ENCODE measurements at places on chromosomes 13 and 19. TPM values are rescaled to one million over a fixed set of nuclear protein-coding genes. Genes with fewer than 3 reads are reported as not detected.

The COL4A1 gene
- not detected for total RNA-seq

The UHRF1 gene
- 77.7 TPM for total RNA-seq

The CTU1 gene
- 2.9 TPM for total RNA-seq

The SMIM24 gene
- 70.6 TPM for total RNA-seq

The SPACA6 gene
- 2.2 TPM for total RNA-seq

The MCF2L gene
- total RNA-seq: 13.7 TPM

The OR7E24 gene
- not detected for total RNA-seq

The ZNF793 gene
- 0.35 TPM for total RNA-seq

The CCNA1 gene
- total RNA-seq: not detected

The ZNF582 gene
- total RNA-seq: 1.6 TPM

The CYP4F22 gene
- total RNA-seq: not detected

The GGACT gene
- total RNA-seq: 1.9 TPM

The NCCRP1 gene
- total RNA-seq: not detected

The MRPS12 gene
- total RNA-seq: 54.8 TPM

The LILRB3 gene
- total RNA-seq: not detected

The NEK5 gene
- total RNA-seq: 0.22 TPM

The SOX1 gene
- not detected for total RNA-seq

The CACNG6 gene
- total RNA-seq: not detected

The KISS1R gene
- total RNA-seq: 3.9 TPM

The SYDE1 gene
- 4.3 TPM for total RNA-seq

The P2RY11 gene
- 1.5 TPM for total RNA-seq

The BABAM1 gene
- total RNA-seq: 70.0 TPM

The CEACAM4 gene
- not detected for total RNA-seq

The FOXO1 gene
- 13.8 TPM for total RNA-seq

The COQ8B gene
- total RNA-seq: 10.3 TPM

The CCDC169 gene
- total RNA-seq: 0.38 TPM

The PSG5 gene
- total RNA-seq: not detected

The AP3D1 gene
- 73.5 TPM for total RNA-seq

The SERPINE3 gene
- total RNA-seq: not detected

The KLK3 gene
- total RNA-seq: not detected

The PRR36 gene
- total RNA-seq: 0.07 TPM

The EDNRB gene
- total RNA-seq: not detected

The CGB2 gene
- not detected for total RNA-seq

The PEAK3 gene
- total RNA-seq: not detected

The FFAR3 gene
- total RNA-seq: not detected

The ADM5 gene
- 1.1 TPM for total RNA-seq

The TRPM4 gene
- total RNA-seq: 1.9 TPM

The SOX21 gene
- not detected for total RNA-seq

The C1QTNF9 gene
- total RNA-seq: not detected

The CDC42EP5 gene
- 0.83 TPM for total RNA-seq

The JAK3 gene
- total RNA-seq: 2.8 TPM

The C19orf73 gene
- total RNA-seq: 0.80 TPM

The OVOL3 gene
- not detected for total RNA-seq

The NKPD1 gene
- not detected for total RNA-seq

The ZNF471 gene
- not detected for total RNA-seq

The ONECUT3 gene
- total RNA-seq: not detected

The TMPRSS9 gene
- 2.5 TPM for total RNA-seq

The GRK1 gene
- not detected for total RNA-seq

The ADGRE3 gene
- total RNA-seq: not detected

The GAPDHS gene
- not detected for total RNA-seq

The GARIN5A gene
- not detected for total RNA-seq

The GPR18 gene
- not detected for total RNA-seq

The UBE2L5 gene
- total RNA-seq: 0.22 TPM

The PSG2 gene
- not detected for total RNA-seq

The DOHH gene
- 10.3 TPM for total RNA-seq

The IL4I1 gene
- total RNA-seq: not detected

The CYP2S1 gene
- total RNA-seq: 0.09 TPM

The N4BP2L2 gene
- 81.2 TPM for total RNA-seq

Measured in HepG2 (cell line).